T-helper 2 cell (primary cell): ENCODE measurements at places on chromosomes 5 and 9.

- DNase-seq, result peak; percentile 54
Observed at GRCh38 chr9:4315582-4316215, 15.8 kb upstream of the GLIS3 start.

DNA sequence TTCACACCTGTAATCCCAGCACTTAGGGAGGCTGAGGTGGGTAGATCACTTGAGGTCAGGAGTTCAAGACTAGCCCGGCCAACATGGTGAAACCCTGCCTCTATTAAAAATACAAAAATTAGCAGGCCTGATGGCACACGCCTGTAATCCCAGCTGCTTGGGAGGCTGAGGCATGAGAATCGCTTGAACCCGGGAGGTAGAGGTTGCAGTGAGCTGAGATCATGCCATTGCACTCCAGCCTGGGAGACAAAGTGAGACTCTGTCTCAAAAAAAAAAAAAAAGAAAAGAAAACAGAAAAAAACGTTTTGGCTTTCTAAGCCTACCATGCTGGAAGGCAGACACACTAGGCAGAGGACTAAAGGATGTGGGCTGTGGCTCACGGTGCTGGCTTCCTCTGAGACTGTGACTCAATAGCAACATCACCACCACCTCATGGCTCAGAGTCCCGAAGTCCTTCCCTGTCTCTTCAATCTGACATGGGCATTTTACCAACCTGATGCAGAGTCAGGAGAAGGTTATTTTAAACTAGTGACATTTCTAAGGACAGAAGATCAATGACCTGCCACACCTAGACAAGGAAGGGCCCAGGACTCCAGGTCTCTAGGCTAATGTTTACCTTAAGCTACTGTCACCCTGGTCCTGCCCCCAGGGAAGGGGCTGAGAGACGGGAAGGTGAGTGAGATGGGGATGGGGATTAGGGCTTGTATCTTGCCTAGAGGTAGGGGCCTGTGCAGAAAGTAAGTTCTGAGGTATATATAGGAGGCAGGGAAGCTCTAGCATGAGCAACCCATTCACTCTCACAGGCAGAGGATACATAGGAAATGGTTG lies 3.7 kb downstream of the ECSCR start:
- DNase-seq, result peak; percentile 97

GRCh38 chr5:81398741-81399140 lies 4.8 kb upstream of the ACOT12 start:
- no peak for DNase-seq

DNA sequence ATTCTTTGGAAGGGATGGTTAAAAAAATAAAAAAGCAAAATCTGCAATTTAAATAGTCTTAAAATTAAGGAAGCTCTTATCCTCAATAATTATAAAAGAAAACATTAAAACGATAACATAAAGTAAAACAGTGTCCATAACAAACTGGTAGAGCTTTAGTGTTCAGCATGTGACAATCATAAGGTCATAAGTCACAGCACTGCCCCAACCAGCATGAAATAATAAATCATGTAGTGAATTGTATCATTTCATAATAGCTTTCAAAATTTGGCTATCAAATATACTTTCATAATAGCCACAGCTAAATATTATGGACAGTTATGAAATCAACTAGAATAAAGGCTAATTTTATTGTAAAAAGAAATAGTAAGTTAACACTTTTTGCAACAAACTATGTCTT lies 10.0 kb downstream of the NR3C1 start:
- no peak for DNase-seq

- no peak for DNase-seq
Observed at GRCh38 chr9:105302728-105303127, 58.3 kb downstream of the SLC44A1 start.

DNA sequence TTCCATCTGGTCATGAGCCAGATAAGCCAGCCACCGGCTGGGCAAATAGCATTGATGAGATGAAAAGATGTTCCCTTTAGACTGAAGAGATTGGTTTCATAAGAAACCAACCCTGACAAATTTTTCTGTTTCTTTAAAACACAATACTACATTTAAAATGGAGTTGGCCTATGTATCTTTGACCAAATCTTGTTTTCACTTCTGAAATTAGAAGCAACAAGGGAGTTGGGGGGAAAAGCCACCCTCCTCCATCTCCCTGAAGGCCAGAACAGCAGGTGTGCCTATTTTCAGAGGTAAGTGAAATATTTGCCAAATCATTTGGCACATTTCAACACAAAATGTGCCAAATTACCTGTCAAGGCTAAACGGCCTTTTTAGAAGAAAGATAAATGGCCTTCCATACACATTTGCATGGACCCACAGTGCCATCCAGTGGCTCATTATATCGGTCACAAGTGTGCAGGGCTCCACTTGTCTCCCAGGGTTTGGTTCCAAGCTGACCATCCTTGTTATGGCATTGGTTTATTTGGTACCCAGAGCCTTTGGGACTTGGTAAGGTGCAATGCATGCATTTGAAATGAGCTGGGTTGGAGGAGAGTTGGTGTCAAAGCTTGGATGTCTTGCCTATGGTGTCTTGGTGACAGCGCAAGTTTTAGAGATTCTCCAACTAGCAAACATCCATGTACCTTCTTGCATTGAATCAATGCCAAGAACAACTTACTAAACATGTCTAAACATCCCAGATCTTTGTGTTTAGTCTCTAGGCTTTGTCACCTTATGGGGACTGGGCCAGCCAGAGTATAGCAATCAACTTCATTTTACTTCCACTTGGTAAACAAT lies 372.0 kb upstream of the KIF2A start:
- no peak for DNase-seq

DNA sequence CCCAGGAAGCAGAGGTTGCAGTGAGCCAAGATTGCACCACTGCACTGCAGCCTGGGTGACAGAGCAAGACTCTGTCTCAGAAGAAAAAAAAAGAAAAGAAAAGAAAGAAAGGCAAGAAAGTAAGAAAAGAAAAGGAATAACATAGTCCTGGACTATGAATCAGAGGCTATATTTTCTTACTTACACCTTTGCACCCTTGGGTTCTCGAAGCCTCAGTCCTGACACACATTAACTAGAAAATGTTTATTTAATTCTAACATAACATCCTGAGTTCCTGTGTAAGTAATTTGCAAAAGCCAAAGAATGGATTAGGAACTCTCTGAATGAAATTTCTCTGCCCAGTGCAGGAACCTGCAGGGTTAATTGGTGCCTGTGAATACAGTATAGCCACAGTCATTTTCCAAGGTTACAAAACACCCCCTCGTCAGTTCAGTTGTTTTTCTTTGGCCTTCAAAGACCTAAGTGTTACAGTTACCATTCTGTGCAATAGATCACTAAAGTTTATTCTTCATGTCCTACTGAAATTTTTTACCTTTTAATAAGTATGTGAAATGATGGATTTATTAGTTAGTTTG lies 147.6 kb downstream of the SV2C start:
- no peak for DNase-seq

DNA sequence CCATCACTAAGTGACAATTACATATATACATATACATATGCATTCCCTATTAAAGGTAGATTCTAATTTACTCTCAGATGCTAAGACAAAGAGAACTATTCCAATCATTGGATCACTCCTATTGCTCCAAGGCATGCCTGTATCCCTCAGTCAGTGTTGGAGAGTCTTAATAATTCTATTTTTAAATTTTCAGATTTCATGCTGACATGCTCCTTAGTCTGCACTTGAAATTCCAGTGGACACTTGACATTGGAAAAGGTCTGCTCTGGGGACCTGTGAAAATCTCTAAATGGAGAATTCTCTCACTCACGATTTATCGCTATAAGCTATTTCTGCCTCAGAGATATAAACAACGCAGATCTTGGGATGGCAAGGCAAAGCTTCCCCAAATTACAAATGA lies 3.9 kb upstream of the FUBP3 start:
- no peak for DNase-seq

DNA sequence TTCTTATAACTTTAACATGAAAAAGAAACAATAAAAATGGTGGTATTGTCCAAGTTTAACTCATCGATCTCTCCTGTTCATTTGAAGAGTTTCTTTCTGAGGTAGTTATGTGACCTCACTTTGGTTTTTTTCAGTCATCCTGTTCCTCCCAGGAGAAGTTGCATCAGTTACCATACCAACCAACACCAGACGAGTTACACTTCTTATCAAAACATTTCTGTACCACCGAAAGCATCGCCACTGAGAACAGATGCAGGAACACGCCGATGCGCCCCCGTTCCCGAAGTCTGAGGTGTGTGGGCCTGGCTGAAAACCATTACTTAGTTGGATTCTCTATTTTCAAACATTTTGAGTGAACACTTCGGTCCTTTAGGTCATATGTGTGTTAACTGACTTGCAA lies 96.3 kb downstream of the CD180 start:
- DNase-seq, result no peak

DNA sequence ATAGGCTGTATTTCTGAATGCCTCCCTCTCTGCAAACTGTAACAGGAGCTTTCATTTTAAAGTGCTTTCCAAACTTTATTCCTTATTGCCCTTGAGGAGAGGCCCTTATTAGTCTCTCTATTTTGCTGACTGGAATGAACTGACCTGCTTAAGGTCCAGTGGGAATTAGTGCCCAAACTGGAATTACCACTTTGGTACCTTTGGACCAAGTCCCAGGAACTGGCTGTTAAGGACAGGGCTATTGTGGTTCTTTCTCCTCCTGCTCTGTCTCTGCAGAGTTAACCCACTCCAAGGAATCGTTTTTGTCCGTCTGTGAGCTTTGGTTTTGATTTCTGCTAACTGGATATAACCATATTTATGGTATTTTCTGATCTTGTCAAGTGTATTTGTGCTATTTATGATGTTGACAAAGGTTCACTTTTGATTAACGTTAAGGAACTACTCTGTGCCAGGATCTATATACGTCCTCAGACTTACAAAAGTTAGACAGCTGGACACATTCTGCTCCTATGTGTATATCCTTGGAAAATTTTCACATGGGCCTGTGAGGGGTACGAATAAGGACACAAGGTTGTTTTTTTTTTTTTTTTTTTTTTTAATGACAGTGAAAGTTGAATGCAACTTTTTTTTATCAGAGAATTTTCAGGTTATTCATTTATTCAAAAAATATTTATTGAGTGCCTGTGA lies 189.1 kb upstream of the ANKRD55 start:
- no peak for DNase-seq

DNA sequence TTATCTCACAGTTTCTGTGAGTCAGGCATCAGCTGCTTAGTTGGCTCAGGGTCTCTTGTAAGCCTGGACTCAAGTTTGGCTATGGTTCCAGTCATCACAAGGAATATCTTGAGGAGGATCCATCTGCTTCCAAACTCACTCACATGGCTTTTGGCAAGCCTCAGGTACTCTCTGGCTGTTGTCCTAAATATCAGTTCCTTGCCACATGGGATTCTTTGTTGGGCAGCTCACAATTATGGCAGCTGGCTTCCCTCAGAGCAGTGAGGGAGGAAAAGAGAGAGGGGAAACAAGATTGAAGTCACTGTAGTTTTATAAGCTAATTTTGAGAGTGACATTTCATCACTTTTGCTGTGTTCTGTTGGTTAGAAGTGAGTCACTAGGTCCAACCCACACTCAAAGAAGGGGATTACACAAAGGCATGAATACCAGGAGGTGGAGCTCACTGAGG lies 144.5 kb downstream of the GCNT1 start:
- no peak for DNase-seq

GRCh38 chr5:1019001-1019905 lies 10.7 kb downstream of the NKD2 start:
- no peak for DNase-seq

GRCh38 chr5:45642370-45642769 lies 53.8 kb downstream of the HCN1 start:
- no peak for DNase-seq

DNA sequence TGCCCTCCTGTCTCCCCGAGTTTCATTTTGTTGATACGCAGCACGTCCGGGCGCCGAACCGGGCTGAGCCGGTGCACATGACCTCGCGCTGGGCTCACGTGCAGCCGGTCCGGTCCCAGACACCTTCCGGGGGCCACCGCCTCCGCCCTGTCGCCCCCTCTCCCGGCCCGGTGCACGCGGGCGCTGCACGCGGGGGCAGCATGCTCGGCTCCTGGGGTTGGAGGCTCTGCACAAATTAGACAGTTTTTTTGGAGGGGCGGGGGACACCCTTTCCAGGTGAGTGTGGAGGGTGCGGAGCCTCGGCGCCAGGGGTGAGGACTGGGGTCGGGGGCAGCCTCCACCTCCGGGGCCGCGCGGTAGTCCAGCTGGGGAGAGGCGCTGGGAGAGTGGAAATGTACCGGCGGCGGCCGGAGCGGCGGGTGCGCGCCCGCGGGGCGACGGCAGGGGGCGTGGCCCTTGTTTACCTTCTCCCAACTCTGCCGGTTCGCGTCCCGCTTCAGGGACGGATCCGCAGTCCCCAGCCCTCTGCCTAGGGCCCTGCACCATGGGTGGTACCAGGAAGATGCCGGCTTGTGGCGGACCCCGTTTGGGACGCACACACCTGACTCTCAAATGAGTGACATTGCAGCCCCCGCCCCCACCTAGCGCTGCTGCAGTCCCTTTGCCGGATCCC lies 1.1 kb downstream of the JADE2 start:
- DNase-seq, result peak; percentile 49

DNA sequence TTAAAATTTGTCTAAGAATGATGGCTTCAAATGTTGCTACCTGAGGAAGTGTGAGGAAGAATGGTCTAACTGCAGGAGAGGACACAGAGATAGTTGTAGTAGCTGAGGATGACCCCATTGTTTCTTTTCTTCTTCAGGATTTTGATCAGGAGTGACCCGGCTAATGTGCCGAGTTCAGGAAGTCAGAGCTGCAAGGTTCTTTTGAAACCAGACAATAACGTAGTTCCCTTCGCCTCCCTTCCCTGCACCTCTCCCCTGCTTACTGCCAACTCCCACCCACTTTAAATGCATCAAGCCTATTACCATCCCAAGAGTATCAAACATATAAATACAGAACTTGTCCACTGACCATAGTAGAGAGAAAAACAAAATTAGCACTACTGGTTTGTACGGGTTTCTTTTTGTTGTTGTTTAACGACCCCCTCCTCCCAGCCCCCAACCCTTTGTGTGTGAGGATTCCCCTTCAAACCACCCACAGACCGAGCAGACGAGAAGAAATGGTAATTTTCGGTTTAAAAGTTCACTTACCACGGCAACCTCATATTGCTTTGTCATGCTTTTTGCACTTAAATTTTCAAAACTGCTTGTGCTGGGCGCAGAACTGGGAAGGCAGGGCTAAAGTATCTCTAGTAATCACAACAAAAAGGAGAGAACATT lies 23.5 kb upstream of the ELAVL2 start:
- DNase-seq, result no peak

DNA sequence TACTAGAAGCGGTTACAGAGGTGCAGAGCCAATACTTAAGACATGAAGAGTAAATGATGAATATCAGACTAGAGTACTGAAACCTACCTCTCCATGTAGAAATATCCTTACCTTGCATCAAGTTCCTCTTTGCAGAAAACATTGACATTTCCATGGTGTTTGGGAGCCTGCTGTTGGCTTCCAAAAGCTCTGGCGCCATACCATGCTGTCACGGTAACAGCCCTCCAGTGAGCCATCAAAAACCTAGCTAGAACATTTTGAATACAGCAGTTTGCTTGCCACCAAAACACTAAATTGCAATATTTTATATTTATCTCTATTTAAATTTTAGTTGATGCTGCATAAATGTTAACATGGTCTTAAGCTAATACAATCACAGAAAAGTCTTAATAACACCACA lies 144.1 kb upstream of the LRRTM2 start:
- DNase-seq, result no peak

- no peak for DNase-seq
Observed at GRCh38 chr5:154732212-154732611, 23.0 kb upstream of the LARP1 start.
